AML-193 (cell line): ENCODE measurements at places on chromosomes 3 and 15.
A peak's percentile ranks its signal among the peaks of the same experiment; 100 is the strongest.

GRCh38 chr3:29805757-29806156, 524.9 kb downstream of the RBMS3 start:
- DNase-seq: no peak

DNA sequence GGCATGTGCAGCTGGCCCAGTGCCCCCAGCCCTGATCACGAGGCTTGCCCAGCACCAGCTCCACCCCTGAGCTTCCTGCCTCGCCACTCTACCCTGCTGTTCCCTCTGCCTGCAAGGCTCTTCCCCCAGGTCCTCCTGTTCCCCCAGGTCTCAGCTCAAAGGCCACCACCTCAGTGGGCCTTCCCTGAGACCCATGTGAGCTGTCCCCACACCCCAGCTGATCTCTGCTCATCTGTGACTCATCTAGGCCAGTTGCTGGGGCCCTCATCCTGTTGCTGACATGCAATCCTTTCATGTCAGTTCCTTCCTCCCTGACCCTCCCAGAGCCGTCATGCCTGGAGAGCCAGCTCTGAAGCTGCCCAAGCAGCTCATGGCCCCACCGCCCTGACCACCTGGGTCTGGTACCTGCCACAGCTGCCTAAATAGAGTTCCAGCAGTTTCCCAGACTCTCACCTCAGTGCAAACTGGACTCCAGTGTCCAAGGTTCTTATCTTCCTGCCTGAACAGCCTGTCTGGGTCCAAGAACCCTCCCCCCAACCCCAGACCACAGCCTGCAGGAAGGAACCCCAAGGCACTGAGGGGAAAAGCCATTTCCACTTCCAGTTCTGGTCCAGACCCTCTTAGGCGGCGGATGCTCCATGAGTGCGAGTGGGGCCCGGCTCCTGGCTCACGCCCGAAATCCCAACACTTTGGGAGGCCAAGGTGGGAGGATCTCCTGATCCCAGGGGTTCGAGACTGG, 116.6 kb upstream of the IQSEC1 start:
- DNase-seq: peak; percentile 58

DNA sequence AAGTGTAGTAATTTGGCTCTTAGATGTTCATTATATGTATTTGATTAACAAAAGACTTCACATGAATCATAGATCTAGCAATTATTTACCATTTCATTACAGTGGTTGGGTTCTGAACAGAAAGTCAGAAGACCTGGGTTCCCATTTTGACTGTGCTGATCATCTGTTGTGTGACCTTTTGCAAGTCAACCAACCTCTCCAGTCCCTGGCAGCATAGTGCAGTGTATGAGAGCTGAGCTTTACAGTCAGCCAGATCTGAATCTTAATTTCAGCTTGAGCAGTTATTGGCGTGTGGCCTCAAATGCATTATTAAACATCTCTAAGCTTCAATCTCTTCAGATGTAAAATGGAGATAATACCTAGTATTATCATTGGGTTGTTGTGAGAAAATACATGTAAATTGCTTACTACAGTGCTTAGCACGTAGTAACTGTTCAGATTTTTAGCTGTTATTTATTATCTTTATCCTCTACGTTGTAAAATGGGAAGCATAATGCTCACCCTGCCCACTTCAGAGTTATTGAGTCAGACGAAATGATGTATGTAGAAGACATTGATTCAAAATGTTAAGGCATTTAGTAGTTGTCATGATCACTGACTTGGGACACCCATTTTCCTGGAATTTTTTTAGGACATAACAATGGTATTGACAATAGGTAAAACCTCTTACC, 104.0 kb downstream of the KLHL25 start:
- DNase-seq: peak; percentile 63

DNA sequence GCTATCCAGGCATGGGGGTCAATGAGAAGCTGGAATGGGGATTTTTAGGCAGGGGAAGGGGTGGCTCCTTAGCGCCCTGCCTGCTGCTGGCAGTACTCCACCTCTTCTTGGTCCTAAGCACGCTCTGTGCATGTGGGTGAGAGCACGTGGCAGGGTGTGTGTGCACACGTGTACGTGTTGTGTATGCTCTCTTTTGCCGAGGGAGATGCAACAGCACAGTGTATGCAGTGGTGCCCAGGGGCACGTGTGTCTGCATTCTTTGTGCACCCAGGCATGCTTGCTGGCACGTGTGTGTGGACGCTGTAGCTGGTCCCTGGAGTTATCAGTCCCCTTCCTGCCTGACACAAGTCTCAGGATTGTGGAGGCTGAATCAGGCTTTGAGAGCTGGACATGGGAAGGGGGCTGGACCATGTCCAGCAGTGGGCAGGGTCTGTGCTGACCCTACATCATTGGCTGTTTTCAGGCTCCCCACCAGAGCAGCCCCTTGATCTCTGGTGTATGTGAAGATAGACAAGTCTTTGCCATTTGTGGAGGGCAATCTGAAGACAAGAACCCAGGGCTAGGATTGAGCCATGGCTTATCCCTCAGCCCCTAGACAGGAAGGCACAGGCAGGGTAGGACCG, 1.9 kb upstream of the CAMKV start:
- DNase-seq: no peak

GRCh38 chr15:50702762-50703334, 16.3 kb upstream of the TRPM7 start:
- DNase-seq: no peak

- DNase-seq: no peak
Measured at GRCh38 chr15:101808201-101808600, 3.8 kb upstream of the OR4F15 start.

GRCh38 chr15:62147551-62147950, 17.5 kb downstream of the C2CD4B start:
- DNase-seq: no peak

DNA sequence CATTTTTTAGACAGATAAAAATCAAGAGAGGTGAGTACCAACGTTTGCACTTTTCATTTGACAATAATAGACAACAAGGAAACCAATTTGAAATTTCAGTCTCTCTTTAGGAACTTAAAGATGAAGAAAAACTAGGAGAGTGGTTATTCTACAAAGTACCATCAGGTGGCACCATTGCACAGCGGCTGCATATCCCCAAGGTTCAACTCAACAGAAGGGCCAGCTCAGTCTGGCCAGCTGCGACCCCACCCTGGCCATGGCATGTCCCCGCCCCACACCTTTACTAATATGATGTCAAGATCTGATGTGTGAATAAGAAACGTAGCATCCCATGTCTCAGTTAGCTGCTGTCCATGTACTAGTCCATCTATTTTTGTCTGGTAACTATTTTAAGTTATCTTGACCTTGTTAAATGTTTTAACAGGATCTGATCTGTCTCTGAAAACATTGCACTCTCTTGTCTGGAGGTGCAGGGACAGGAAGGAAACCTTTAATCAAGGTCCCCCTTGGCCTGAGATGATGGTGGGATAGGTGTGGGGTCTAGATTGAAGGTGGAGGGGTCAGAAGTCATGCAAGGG, 35.5 kb upstream of the CGNL1 start:
- peak; percentile 28 for DNase-seq

GRCh38 chr15:62392376-62392775, 227.3 kb upstream of the C2CD4B start:
- DNase-seq: no peak

DNA sequence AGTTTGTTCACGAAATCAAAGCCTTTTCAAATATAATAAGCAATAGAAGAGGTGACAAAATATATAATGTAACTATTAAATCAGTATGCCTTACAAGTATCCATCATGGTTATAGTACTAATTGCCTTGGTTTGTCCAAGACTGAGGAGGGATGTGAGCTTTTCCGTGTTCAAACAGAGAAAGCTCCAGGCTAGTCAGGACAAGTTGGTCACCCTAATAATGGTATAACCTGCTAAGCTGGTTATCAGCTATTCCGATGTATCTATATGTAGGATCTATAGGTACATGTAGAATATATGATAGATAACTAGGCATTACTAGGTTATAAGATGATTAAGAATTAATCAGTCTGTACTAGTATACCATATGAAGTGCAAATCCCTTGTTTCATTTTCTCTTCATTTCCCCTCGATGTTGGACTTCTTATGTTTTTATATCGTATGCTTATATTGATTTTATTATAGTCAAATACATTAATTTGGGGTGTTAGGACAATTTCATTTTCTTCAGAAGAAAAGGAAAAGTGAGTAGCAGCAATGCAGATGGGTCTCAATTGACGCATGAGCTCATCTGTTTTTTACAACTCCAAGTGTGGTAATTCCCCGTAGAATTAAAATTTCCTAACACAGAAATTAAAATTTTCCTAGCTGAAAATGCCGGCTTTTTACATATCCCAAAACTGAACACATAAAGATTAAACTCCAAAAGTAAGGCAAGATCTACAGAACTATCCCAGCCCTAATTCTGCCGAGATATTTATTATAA, 419.1 kb downstream of the TIGIT start:
- no peak for DNase-seq

- no peak for DNase-seq
Measured at GRCh38 chr15:27427276-27427675, 456.3 kb downstream of the GABRG3 start.
